Activated CD4-positive, alpha-beta memory T cell treated with anti-CD3 and anti-CD28 coated beads for 36 hours (primary cell): ENCODE measurements at places on chromosomes 6 and 20.

DNA sequence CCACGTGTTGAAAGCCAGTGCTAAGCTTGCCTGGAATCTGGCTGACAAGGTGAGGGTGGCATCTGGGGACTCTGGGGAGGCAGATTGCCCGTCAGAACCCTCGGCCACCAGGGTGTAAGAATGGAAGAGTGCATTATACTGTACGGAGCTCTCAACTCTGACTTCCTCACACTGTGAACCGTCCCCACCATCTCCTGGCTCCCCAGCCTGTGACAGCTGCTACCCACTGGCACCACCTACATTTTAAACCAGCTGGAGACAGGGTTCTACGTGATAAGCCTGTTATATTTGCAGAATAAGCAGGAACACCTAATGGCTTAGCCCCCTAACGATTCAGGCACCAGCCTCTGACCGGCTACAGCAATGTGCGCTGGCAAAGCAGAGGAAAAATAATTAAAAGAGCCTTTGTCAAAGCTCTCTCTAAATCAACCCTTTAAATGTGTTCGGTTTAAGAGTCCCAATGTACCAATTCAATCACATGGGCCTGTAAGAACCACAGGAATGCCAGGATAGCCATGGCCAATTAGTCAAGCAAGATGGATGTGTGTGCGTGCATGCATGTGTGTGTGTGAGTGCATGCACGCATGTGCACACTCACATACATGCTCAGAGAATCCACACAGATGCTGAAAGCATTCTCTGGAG, 89.1 kb upstream of the TAB2 start:
- no peak for DNase-seq

GRCh38 chr6:127641905-127642304, 64.9 kb downstream of the C6orf58 start:
- peak; percentile 16 for DNase-seq

- DNase-seq: no peak
Observed at GRCh38 chr20:63125838-63126601, 89.9 kb downstream of the YTHDF1 start.

- peak; percentile 86 for DNase-seq
Observed at GRCh38 chr6:125790358-125791150, at the start of gene NCOA7. TSS of gene NCOA7 (plus strand) at chr6:125790960. CDS start at chr6:125815355, 24,395 bp downstream.

DNA sequence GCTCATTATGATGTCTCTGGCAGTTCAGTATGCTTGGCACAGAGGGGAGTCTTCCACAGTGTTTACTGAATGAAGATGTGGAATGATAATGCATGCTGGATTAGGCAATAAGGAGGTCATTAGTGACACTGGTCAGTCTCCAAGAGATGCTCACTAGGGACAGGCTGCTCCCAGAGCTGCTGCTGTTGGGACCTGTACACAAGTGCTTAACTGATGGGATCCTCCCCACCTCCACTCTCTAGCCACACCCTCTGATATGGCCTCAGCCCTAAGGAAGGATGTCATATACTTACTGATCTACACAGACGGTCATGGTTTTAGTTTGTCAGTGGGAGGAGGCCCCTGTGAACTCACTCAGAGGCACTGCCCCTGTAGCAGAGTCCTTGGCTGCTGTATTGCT, 73.4 kb downstream of the MYB start:
- no peak for DNase-seq
